B cell (primary cell): ENCODE measurements at places on chromosomes 3 and 15.
A peak's percentile ranks its signal among the peaks of the same experiment; 100 is the strongest.

- DNase-seq, result no peak
Observed at GRCh38 chr15:41570764-41571163, 11.8 kb downstream of the TYRO3 start.

- no peak for DNase-seq
Observed at GRCh38 chr15:42100021-42100800, 5.8 kb upstream of the PLA2G4D start.

GRCh38 chr3:187982142-187982541 is 171.8 kb upstream of the LPP start:
- DNase-seq, result no peak

DNA sequence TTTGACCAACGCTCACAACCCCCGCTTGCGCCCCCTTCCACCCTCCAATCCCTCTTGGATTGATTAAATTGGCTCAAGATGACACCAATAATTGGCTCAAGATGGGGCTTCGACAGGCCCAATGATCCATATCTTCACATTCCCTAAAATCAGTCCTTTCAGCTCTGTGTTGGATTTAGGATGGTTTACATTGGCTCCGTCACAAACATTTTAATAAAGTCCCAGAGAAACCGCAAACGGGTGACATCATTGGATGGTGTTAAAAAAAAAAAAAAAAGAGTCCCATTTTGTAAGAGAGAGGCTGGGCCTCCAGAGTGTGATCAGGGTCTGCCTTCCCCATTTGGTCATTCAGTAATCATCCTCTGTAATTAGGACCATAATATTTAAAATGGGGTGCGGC is 113.4 kb upstream of the MRPS22 start:
- DNase-seq, result no peak

GRCh38 chr15:80506286-80506893 is 102.2 kb downstream of the ARNT2 start:
- no peak for DNase-seq

DNA sequence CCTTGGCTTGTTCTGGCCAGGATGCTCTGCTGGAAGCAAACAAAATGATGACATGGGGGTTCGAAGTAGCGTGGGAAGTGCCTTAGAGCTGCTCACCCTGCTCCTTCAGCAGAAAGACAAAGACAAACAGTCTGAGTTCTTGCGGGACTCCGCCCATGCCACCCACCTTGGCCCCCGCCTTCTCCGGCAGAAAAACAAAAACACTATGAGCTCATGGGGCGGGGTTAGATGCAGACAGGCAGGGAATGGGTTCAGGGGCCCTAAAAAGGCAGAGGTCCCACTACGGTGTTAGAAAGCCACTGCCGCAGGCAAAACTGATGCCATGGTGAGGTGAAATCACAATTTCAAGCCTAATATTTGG is 9.7 kb upstream of the NCKIPSD start:
- no peak for DNase-seq

DNA sequence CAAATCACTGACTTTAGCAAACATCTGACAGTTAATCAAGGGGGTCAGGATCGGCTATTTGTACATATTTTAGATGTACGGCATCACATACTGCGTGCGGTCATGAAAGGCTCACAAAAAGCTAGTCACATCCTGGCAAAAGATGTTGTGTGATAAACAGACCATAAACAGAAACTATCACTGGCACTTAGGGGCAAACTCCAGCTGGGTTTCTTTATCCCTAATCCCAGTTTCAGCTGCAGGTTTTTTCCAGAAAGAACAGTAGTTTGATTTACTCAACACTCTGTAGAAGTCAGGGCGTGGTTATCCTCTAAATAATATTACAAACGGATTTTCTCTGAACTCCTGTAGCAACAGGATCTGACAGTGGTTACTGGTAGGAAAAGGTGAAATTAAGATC is 112.4 kb upstream of the BHLHE40 start:
- DNase-seq, result no peak

GRCh38 chr3:64164349-64164748 is 60.9 kb downstream of the PRICKLE2 start:
- no peak for DNase-seq

GRCh38 chr15:82774496-82774895 is 31.4 kb downstream of the FSD2 start:
- DNase-seq, result no peak

DNA sequence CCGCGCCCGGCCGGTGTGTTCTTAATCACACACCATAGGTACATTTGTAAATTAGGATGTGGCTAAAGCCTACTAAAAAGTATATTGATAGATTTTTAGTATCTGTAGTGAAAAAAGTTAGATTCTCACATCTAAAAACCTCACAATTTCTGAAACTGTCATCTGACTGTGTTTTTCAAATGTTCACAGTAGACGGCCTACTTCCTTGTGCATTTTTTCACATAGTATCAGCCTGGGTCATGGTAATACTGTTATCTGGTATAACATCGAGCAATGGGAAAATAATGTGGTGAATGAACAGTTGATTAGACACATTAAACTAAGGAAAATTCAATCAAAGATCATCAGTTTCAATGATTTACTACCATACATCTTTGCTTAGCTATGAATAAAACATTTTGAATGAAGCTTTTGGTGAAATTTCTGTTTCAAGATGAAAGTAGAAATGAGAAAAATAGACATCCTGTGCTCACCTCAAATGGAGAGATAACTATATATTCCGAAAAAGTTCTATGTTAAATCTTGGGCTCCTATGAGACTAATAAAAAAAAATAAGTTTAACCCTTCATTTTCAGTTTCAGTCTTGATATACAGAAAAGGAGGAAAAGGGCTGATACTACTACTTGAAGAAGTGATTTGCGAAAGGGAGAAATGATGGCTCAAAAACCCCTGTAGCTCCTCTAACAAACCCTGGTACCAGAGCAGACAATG is 262.7 kb downstream of the ZBTB20 start:
- DNase-seq, result no peak

DNA sequence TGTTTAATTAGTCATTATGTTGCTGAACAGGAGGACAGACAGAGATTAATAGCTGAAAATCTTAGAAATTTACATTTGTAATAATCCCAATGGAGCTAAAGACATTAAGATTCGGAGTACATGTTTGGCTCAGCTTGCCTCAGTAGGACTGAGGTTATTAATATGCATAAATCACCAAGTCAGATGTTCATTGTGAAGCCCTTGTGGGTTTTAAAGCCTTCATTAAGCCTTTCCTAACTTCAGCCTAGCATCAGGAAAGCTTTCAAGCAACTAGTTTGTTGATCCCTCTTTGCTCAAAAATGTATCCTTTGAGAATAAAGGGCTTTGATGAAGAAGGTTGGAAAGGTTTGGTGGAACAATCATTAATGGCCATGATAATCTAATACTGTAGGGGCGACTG is 178.2 kb upstream of the CGNL1 start:
- no peak for DNase-seq

DNA sequence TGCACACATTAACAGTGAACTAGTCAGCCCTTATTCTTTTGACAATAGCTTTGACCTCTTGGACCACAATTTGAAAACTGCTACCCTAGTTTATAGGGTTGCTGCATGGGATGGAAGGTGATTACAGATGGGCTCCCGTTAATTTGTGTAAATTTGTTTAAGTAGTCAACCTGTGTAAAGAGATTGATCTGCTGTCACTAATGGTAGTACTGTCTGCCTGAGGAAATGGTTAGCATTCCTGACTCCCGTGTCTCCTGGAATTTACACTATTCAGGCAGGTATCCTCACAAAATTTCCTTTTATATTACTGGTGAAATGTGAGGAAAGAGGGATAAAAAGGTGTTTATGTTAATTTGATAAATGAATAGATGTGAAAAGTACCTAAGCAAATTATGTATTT is 15.3 kb upstream of the EBLN2 start:
- no peak for DNase-seq

DNA sequence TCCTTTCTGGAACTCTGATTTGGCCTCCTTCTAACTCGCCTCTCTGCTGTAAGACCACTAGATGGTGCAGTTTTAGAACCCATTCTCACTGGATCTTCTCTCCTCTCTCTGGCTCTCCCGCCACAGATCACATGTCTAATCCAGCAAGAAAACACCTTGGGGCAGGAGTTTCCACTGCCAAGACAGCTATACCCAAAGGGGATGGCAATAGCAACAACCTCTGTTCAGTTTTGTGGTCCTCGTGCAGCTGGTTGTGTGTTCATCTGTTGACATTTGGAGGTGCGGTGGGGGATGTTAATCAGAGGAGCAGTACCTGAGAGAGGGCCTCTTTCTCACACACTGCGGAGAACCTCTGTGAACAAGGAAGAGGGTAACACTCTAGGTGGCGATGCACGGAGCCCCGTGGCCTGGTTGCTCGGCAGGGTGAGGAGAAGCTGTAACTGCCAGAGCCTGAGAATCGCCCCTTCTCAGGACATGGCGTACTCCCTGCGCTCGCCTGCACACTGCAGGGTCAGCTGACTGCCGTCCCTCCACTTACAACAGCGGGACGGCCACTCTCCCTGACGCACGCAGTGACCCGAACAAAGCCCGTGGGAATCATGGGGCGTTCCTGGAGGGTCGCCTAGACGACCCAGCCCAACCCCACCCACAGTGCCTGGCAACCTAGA is at the start of gene TEX55:
Gene TEX55 (plus strand): TSS at position 666 of the 668 bp plus-strand sequence. CDS start 25 bp downstream, outside the sequence.
- DNase-seq, result peak; percentile 18

- DNase-seq, result no peak
Observed at GRCh38 chr3:113968986-113969385, 21.2 kb downstream of the ZDHHC23 start.

GRCh38 chr15:65086680-65087111 is 10.2 kb downstream of the KBTBD13 start:
- DNase-seq, result no peak

DNA sequence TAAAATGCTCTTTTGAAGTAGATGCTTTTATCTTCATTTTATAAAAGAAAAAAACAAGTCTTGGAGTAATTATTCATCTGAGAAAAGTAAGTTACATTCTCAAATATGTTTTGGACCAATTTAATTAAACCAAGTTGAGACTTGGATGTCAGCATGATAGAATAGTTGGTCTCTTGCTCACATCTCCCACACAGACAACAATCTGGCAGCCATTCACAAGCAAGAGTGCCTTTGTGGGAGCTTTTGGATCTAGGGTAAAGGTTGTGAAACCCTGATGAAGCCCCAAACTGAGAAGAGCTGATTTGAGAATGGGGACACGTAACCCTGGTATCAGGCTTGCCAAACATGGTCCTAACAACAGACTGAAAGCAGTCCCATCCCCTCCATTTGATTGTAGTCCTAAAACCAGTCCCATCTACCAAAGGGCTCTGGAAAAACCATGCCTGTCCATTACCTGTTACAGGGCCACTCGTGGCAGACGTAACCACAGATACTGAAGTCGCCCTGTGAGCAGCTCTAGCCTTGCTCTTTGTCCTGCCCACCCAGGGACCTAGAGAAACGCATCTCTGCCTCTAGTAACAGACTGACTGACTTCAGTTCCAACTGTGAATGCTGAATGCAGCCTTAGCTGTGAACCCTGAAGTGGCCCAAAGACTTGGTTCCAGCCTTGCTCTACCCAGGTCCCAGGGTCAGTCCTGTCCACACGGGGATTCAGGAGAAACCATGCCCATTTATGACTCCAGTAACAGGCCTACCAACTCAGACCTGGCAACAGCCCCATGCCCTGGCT is 145.5 kb upstream of the SYNPR start:
- no peak for DNase-seq

DNA sequence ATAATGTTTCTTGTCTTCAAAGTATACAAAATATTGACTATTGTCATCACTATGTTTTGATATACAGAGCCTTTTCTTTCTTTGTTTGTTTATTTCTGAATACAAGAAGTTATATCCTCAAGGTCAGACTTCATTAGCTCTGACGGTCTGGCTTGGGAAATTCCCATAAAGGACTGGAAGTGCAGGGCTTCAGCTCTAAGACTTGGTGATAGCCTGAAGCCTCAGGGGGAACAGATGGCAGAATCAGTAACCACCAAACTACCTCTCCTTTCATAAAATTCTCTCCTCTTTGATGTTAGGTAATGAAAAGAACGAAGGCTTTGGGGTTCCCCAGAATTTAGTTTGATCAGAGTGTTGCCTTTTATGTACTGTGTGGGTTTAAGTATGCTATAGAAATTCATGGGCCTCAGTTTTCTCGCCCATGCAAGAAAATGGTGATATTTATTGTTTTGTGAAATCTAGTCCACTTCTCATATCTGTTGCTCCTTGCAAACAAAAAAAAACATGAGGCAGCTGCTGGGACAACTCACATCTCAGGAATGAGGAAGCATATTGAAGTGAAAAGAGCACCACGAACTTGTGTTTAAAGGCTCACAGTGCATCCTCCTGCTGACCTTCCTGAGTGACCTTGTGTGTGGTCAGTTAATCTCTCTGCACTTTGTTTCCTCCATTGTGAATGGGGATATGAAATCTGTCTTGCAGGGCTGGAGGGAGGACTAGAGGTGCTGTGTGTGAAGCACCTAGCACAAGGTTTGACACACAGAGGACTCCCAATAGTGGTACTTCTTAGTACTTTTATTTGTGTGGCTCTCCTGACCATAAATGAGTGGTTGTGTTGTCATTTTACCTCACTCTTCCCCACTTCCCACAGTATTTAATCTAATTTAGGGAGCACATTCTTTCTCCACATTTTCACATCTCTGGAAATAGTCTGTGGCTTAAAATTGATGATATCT is 569.8 kb upstream of the IL12A start:
- DNase-seq, result no peak

DNA sequence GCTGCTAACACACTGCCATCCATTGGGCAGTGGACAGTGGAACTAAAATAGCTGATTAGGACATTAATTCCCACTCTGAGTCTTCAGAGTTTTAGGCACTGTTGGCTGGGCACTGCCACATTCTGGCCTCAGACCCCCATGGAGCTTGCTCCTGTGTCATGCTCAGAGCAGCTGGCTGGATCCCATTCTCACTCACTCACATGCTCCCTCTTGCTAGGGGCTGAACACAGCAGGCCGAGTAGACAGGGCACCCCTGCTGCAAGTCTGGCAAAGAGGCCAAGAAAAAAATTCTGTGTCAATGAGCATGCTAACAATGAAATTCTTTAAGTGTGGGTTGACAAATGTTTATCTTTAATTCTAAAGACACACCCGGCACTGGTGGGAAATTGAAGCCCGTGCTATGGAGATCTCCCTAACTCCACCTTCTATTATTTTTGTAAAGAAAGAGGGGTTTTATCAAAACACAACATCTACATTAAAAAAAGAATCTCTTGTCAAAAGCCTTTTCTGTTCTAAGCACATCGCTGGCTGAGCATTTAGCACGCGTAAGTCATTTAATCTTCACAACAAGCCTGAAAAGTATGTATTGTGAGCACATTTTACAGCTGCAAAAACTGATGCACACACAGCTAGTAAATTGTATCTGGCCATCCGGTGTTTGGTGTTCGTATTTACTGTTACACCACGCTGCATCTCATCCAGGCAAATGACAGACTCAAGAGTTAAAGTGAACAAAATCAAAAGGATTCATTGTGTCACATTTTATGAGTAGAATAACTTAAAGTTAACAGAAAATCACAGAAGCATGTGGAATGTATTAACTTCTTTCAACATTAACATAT is 362.1 kb downstream of the PLOD2 start:
- DNase-seq, result no peak

- DNase-seq, result no peak
Observed at GRCh38 chr3:194739498-194740284, 54.0 kb downstream of the FAM43A start.

GRCh38 chr15:92616621-92617548 is 38.7 kb downstream of the FAM174B start:
- no peak for DNase-seq

- no peak for DNase-seq
Observed at GRCh38 chr15:87142096-87142495, 1062.4 kb downstream of the AGBL1 start.

GRCh38 chr3:15458212-15458780 is 30.9 kb downstream of the EAF1 start:
- DNase-seq, result no peak
